ENCODE measurements at places on chromosomes 2 and 18. TPM values are rescaled to one million over a fixed set of nuclear protein-coding genes. Genes with fewer than 3 reads are reported as not detected.

DNA sequence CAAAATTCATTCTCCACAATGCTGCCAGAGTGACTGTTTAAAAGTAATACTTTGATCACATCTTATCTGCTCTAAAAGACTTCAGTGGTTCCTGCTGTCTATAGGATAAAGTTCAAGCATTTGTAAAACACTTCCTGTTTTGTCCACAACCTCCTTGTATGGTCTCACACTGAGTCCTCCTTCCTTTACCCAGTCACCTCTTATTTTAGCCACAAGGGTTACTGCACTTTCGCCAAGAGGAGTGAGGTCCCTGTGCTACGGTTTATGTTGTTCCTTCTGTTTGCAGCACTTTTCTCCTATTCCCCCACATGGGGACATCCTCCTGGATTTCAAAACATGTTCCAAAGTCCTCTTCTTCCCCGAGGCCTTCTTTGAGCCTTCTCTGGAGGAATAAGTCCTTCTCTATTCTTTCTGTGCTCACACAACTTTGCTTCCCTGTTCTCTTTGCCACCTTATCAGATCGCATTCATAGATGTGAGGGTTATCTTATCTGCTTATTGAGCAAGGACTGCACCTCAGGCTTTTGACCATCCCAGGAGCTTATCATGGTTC lies 112.2 kb upstream of the NABP1 start:
- H3K27me3 ChIP-seq, result no peaks in the 10 kb centered on the region
- no peaks in the 10 kb centered on the region for H3K36me3 ChIP-seq
- no peak overlapping the region for H3K4me3 ChIP-seq

The LCT gene
- total RNA-seq, result not detected

DNA sequence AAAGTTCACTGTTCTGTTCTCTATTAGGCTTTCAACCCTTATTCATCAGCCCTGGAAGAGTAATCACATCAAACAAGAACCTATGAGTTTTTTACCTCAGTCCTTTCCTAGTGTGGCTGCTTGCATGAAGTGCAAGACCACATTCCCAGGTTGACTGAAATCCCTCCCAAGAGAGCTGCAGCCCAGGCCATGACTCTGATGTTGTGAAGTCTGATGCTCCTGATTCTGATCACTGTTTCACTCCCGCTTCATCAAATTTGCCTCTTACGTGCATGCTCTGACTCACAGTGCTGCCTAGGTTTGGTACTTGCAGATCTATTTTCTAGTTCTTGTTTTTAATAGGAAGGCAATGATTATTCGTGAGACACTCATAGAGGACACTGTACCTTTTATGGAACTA lies 58.2 kb upstream of the DSEL start:
- no peaks in the 10 kb centered on the region for H3K4me1 ChIP-seq
- no peaks in the 10 kb centered on the region for H3K27me3 ChIP-seq
- no peak overlapping the region for H3K27ac ChIP-seq

- DNase-seq, result no peak
- no peaks in the 10 kb centered on the region for H3K4me1 ChIP-seq
- no peaks in the 10 kb centered on the region for H3K36me3 ChIP-seq
- no peak overlapping the region for H3K4me3 ChIP-seq
- H3K27ac ChIP-seq, result no peak overlapping the region
Measured at GRCh38 chr2:106311041-106311370, 116.9 kb upstream of the UXS1 start.

- H3K36me3 ChIP-seq, result no peaks in the 10 kb centered on the region
- H3K4me3 ChIP-seq, result no peak overlapping the region
- no peaks in the 10 kb centered on the region for H3K4me1 ChIP-seq
- no peak for DNase-seq
- no peaks in the 10 kb centered on the region for H3K27me3 ChIP-seq
Measured at GRCh38 chr2:105681927-105682326, 62.8 kb upstream of the NCK2 start.

- H3K27ac ChIP-seq, result no peak overlapping the region
- DNase-seq, result no peak
Measured at GRCh38 chr2:192932376-192932775, 737.6 kb upstream of the TMEFF2 start.

DNA sequence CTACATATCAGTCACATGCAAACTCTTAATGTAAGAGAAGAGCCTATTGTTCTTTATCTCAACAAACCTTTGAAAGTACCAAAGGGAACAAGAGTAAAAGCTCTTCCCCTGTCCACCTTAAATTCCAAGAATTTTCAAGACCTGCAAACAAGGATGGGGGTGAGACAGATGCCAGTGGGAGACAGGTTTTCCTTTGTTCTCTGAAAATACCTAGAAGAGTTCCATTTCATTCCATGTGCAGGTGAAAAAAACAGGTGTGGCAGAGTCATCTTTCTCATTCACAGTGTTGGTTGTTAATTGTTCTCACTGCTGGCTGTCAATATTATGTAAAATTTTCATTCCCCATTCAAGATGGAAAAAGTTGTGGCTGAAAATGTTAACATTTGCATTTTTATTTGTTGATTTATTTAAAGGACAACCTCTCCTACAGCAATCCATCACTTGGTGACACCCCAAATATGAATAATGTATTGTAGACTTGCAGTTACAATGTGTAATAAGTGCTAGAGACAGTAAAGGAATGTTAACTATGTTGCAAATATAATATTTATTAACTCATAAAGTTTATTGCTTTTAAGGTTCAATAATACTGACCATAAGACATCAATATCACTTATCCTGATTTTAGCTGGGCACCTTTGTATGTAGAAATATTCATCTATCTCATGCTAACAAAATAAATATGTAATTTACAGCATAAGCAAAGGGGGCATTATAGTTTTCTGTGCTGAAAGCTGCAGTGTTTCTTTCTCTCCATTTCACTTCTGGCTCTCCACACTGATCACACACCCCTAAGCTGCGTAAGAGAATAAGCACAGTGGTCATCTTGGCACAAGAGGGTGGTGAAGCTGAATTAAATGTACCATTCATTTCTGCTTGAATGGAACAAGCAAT lies 347.0 kb downstream of the KIAA1328 start:
- H3K27ac ChIP-seq, result no peak overlapping the region
- H3K4me1 ChIP-seq, result no peaks in the 10 kb centered on the region
- peaks cover 15% of the 10 kb centered on the region for H3K36me3 ChIP-seq
- no peak for DNase-seq
- H3K4me3 ChIP-seq, result no peak overlapping the region
- H3K27me3 ChIP-seq, result no peaks in the 10 kb centered on the region

DNA sequence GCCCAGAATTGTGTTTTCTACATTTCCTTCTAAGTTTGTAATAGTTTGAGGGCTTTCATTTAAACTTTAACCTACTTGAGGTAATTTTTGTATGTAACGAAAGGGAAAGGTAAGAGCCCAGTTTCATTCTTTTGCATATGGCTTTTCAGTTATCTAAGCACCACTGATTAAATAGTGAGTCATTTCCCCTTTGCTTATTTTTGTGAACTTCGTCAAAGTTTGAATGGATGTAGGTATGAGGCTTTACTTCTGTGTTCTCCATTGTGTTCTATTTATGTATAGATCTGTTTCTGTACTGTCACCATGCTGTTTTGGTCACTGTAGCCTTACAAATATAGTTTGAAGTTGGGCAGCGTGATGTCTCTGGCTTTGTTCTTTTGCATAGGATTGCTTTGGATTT lies 944.8 kb upstream of the CNTNAP5 start:
- H3K36me3 ChIP-seq, result no peaks in the 10 kb centered on the region
- H3K27ac ChIP-seq, result no peak overlapping the region
- no peak overlapping the region for H3K4me3 ChIP-seq
- H3K27me3 ChIP-seq, result no peaks in the 10 kb centered on the region

The ARHGAP28 gene
- total RNA-seq, result 1.2 TPM

Data from esophagus squamous epithelium (tissue), 5 donors.